ENCODE measurements at places on chromosomes 5 and 9.
A peak's percentile ranks its signal among the peaks of the same experiment; 100 is the strongest.

GRCh38 chr9:91820949-91821880 is 128.8 kb downstream of the ROR2 start:
- no peak for DNase-seq

DNA sequence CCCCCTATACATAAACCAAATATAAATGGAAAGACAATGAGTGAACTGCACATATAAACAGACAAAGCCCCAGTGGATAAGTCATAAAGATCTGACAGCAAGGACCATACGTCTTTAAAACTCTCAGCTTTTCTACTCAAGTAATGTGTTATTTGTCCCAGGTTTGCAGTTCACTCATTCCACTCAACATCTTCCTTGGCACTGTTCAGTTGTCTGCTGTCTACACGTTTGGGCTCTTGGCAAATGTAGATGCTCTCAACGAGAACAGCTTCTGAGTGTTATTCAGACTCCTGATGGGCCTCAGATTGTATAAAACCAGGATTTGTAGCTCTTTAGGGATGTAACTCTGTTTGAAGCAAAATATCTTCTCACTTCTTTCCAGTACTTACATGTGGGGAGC is 198.2 kb upstream of the SEMA6A start:
- DNase-seq: no peak

DNA sequence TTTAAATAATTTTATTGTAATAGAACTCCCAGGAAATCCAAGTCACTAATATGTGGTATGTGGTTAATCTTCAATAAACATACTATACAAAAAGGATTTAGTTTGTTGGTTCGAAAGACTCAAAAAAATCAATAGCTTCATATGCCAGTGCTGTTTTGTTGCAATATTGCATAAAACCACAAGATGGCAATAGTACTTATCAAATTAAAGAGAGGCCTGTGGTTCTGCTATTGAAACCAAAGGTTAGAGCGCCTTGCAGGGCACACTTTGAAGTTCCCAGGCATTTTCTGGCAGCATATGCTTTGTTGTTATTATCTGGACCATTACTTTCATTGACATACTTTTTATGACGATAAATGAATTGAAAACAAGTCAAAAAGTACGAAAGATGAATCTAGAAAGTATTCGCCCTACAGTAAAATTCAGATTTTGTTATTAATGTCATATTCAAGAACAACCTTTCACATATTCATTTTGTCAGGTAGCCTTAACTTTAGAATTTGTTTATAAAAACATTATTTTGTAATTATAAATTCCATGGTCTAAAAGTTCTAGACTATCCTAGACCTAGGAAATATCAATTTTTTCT is 316.3 kb downstream of the MCTP1 start:
- no peak for DNase-seq

DNA sequence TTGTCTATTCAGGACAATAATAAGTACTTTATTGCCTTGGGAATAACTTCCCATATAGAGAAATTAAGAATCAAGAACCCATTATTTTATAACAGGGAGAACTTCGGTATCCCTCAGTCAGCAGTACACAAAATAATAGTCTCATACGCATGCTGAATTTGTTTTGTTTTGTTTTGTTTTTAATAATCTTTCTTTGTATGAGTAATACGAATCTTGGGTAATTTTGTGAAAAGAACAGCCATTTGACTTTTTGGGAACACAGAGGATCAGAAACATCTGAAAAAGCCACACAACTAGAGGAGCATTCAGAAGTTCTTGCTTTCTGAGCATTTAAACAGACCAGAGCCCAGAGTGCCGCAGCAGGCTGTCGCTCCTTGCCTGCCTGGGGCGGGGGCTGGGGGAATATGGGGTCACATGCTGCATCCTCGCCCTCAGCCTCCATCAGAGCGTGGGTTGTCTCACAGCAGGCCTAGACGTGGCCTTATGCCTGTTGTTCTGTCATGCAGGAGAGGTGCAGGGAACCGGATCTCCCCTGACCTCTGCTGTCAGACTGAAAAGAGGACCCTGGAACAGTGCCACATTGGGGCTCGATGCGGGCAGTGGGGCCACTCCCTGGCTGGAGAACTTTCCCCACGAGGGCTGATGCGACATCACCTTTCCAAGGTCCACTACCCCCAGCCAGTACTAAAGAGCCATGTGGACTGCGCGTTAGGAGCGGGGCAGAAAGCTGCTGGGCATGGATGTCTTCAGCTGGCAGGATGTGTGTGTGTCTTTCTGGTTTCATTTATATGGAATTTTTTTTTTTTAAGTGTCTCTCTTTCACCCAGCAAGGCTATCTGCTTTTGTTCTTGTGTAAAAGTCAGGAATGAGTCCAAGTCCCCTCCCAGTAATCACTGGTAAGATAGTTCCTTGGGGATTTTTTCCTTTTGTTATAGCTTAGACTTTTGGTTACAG is 133.4 kb upstream of the OTULINL start:
- DNase-seq: no peak

GRCh38 chr9:97873882-97874281 is 20.9 kb downstream of the FOXE1 start:
- DNase-seq: no peak

DNA sequence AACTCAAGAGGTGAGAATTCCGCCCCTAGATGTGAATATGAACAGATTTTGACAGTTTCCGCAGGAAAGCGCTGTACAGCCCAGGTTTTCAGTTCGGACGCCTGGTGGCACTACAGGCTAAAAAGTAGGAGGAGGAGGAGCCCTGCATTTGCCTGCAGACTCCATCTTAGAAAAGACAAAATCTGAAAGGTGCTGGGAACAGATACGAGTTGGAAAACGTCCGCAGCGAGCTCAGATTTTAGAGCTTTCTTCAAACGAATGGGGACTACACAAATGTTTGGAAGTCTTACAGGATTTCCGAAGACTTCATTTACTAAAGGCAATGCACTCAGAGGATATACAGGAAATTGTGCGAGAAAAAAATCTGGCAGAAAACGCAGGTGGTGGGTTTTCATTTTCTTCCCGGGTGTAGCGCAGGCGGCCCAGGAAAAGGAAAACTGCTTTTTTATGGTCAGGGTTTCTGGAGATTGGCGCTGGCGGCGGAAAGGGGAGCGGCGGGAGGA is 9.9 kb upstream of the PCDHB2 start:
- DNase-seq: peak; percentile 6

DNA sequence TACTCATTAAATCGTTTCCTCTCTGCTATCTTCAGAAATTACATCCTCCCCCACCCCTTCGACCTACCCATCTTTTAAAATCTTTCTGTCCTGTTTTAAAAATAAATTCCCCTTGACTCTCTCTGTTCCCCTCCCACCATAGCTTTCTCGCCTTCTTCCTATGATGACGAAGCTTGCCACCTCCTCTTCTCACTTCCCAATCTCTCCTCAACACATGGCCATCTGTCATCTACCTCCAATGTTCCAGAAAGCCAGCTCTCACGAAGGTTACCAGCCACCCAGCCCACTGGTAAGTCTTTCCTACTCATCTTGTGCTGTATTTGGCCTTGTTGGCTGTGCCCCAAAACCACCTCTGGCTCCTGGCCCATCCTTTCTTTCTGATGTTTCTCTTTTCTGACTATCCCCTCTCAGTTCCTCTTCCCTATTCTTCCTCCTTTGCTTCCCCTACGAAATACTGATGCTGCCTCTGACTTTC is 346.3 kb downstream of the ENC1 start:
- DNase-seq: no peak

DNA sequence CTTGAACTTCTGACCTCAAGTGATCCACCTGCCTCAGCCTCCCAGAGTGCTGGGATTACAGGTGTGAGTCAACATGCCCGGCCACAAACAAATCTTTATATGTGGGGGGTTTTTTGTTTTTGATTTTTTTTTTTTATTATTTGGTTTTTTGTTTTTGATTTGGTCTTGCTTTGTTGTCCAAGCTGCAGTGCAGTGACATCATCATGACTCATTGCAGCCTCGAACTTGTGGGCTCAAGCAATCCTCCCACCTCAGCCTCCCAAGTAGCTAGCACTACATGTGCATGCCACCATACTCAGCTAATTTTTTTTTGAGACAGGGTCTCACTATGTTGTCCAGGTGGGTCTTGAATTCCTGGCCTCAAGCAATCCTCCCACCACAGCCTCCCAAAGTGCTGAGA is 42.4 kb downstream of the ALDH7A1 start:
- DNase-seq: no peak

GRCh38 chr5:137497396-137498290 is 1.5 kb downstream of the SPOCK1 start:
- DNase-seq: no peak

DNA sequence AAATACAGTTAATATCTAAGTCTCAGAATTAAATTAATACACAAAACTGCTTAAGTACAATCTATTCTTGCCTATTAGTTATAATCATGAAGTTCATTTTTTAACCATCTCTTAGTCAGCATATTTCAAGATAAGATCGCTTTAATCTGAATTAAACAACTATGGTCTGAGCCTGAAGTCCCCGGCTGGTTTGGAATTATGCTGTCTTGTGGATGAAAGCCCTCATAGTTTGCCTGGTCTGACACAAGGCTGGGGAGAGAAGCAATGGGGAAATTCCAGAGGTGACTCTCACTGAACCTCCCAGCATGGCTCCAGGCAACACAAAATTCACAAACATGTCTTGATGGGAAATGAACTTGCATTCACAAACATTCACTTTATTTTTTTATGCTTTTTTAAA is 28.0 kb upstream of the GRAMD2B start:
- no peak for DNase-seq

DNA sequence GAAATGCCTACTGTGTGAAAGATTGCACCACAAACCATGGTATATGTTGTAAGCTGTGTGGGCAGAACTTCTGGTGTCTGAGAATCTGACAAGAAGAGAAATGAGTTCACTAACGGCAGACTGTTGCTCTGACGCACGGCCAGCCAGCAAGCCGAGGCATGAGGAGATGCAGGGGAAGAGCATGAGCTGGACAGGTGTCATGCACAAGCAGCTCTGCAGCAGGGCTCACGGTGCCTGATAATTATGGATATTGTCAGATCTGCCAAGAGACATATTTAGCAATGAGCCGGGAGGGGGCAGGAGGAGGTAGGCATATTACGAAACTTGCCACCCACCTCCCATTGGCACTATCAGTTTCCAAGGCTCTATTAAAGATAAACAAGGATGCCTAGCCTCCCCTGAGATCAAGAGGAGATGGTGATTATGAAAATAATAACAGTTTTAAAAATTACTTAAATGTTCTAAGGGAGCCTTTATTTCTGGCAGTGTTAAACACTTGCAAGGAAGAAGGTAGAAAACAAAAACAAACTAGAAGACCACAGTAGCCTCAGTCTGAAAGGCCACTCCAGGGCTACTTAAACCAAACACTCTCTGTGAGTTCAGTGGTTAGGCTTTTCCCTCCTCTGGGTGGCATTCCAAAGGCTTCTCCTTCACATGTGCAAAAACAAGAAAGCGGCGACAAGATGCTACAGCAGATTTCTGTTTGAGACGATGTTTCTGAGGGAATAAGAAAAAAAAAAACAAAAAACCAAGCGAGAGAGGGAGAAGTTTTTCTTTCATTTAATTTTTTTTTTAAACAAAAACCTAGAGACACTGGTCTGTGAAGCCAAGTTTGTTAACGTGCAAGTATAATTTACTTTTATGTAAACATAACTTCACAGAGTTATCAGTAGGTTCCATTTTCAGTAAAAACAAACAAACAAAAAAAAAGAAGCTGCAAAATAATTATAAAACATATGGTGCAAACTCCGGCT is 339.5 kb downstream of the BNC2 start:
- no peak for DNase-seq

GRCh38 chr5:173735184-173735583 is 118.7 kb upstream of the BOD1 start:
- no peak for DNase-seq

DNA sequence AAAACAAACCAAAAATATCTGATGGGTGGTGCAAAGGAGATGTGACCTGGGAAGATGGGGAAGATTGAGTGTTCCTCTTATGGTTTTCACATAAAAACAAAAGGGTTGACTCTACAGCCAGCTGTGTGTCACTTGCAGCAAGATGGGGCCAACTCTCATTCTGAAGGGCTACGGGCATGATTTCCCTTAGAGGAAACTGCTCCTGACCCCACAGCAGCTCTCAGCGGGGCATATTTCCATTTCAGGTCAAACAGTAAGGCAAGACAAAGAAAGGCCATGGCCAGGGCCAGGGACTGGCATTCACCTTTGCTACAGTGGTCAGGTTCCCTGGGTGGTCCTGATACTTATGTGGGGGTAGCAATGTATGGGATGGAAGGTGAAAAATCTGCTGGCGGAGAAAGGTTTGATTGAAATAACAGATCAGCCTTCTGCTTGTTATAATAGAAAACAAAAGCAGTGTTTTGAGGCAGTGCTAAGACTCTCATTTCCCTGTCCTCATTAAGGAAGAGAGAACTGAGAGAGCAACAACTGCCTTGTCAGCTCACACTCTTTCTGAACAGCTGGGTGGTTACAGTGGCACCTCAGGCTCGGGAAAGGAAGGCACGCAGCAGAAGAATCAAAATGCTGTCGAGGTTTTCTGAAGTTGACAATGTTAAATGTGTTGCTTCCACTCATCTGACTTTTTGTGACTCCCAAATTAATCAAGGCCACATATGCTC is 120.7 kb upstream of the PCA3 start:
- DNase-seq: no peak

DNA sequence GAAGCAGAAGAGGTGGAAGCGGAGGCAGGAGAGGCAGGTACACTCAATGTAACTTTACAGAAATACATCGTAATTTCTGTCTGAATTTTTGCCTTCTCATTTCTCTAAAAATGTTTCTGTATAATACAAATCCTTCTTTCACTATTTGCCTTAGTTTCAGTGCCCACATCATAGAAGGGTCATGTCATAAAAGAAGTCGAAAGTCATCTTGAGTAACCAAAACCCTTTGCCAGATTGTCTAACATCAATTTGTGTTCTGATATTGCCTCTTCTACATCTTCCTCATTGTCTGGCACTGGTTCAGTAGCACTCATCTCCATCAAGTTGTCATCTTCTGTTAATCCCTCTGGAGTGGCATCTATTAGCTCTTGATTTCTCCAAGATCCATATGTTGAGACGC is 6.2 kb upstream of the CYFIP2 start:
- DNase-seq: no peak

- no peak for DNase-seq
These were observed 403.4 kb downstream of the MAN2A1 start for GRCh38 chr5:110092955-110093785.

DNA sequence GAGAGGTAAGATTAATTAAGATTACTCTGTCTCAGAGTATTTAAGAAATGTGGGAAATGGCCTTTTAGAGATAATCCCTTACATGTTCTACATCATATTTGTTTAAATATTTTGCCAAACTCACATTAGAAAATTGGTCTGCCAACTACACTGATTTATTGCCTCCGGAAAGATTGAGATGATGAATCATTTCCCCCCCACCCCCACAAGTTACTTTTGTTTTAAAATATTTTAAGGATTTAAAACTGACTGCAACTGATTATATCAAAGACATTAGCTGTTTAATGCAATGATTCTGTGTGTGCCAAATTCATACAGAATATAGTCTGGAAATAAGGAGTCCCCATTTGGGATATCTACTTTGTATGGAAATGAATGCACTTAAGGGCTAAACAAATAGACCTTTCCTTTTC is 674.4 kb downstream of the PRR16 start:
- DNase-seq: no peak

- no peak for DNase-seq
These were observed 55.6 kb upstream of the KCNIP1 start for GRCh38 chr5:170448221-170448620.

GRCh38 chr9:21015995-21016394 is 15.4 kb downstream of the HACD4 start:
- DNase-seq: no peak
